GM19239 (cell line): ENCODE measurements at places on chromosomes 4 and X.

DNA sequence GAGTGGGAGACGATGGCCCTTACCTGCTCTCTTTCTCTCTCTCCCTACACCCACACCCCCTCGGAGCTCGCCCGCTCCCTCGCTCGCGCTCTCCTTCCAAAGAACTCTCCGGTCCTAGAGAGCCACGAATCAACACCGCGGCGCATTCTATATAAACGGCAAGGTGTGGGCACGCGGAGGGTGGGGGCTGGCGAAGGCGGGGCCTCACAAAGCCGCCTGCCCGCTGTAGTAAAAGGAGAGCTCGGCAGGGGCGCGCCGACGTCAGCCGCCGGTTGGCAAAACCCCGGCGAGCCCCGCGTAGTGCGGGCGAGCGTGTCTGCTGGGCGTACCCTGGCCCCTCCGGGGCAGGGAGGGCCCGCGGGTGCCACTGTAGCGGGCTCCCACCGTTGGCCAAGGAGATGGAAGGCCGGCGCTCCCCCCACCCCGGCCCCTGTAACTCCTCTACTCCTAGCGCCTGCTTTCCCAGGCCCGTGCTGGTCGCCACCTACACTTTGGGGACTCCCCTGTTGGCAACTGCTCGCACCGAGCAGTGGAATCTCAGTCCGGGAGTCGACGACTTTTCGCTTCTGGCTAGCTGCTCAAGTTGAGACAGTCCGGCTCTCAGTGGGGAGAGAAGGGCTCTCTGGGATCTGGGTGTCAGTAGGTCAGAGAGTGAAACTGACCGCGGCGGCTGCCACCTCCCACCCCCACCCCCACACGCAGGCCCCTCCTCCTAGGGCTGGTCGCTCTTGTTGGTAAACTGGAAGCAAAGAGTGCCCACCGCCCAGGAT is 325.5 kb upstream of the F9 start:
- no peak for DNase-seq

- no peak for DNase-seq
Measured at GRCh38 chrX:19190902-19191301, 68.6 kb upstream of the ADGRG2 start.

- no peak for DNase-seq
Measured at GRCh38 chr4:4666187-4666586, 124.3 kb upstream of the STX18 start.

- DNase-seq = no peak
Measured at GRCh38 chr4:87103086-87103485, 117.3 kb downstream of the KLHL8 start.

DNA sequence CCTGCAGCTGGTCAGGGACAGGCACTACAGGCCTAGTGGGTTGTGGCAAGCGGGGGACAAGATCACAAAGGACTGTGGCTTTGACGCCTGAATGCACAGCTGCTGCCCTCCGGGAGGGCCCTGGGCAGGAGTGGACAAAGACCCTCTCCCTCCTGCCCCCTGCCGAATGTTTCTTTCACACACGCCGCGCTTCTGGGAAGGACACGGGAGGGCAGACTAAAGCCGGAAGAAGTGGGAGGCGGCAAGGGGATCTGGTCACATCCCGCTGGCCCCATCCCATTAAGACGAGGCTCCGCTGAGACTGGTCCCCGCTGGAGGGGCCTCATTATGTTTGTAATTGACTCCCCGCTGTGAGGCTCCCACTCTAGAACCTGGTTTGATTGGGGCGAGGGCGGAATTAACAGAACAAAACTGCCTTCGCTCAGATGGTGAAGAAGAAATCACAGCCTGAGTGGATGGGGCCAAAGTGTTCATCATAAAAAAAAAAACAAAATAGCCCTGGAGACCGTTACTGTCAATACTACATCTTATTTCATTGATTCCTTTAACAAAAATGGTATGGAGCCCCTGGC is 37.8 kb upstream of the PSAPL1 start:
- DNase-seq = no peak

DNA sequence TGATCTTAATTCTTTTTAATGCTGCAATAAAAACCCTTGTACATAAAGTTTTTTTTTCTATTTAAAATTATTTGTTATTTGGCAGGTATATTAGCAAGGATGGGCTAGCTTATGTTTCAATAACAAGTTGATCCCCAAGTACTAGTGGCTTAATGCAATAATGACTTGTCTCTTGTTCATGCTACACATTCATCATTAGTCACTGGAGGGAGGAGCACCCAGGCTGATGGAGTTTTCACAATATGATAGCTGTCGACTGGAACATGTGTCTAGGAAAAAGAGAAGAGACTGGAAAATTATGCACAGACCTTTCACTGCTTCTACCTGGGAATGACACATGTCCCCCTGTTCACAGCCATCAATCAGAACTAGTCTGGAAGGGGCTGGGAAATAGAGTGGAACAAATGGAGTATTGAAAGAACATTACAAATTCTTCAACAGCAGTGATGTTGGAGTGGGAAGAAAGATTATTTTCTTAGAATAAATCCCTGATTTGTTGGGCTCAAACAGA is 387.9 kb upstream of the RPS6KA3 start:
- DNase-seq = no peak

GRCh38 chr4:183185559-183185958 is 86.5 kb downstream of the WWC2 start:
- DNase-seq = no peak

DNA sequence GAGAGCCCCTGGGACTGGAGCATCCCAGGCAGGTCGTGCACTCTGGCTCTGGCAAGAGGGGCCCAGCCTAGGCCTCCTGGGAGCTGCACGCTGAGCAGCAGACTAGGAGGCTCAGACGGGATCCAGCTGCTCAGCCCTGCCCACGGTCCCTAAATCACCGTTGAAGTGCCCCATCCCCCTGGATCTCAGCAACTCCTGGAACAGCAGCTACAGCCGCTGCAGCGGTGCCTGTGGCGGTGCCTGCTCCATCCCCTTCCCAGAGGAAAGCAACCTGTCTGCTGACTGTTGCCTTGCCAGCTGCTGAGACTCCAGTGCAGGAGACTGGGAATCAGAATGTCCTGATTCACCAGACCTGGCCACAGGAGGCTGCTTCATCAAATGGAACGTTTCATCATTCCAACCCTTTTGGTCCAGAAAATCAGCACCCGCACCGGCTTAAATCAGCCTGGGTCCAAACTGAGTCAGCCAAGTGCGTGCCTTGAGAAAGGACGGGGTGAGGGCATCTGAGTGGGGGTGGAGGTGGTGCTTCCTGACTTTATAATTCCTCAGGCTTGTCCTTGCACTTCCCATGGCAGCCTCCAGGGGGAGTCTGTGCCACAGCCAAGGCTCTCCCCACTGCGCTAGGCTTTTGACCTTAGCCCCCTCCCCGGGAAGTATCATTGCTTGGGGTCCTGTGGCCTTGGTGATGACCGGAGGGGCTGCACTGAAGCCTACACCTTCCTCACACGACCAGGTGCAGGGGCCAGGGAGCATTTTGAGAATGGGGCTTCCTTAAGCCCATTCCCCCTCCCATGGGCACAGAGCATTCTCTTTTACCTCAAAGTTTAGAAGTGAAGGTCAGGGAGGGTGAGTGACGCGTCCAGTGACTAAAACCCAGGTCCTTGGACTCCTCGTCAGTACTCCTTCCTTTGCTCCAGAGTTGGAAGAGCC is 6.5 kb downstream of the ZNF185 start:
- peak; percentile 55 for DNase-seq

DNA sequence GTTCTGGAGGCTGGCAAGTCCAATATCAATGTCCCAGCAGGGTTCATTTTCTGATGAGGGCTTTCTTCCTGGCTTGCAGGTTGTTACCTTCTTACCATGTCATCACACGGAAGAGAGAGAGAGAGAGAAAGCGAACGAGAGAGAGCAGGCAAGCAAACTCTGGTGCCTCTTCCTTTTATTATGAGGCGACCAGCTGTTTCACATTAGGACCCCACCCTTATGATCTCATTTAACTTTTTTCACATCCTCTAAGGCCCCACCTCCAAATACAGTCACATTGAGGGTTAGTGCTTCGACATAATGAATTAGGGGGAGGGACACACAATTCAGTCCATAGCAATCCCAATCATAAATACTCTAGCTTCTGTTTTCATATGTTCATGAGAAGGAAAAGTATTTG is 10.6 kb upstream of the GPR174 start:
- no peak for DNase-seq

DNA sequence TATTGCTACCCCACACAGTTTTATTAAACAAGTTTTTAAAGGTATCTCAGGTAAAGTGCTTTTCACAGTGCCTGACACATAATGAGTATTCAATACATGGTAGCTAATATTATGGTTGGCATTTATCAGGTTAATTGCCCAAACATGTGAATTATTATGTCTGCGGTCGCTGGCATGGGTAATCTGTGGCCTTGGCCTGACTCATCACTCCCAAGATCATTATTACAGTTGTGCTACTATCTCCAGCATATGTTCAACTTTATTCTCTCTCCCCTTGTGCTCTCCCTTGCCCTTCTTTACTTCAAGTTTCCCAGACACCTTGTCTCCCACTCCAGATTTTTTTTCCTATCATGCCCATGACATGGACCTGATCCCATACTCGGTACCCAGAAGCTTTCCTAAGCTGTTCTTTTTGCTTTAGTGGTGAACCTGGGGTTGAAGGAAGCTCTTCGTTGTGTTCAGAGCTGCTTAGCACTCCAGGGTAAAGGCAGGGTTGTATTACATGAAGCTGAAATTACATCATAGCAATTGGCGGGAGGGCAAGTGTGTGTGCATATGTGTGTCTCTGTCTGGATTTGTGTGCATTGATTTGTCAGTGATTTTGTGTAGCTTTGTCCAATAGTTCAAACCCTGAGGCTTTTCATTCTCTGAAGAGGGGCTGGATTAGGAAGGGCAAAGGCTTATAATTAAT is 176.5 kb upstream of the NRK start:
- no peak for DNase-seq

- no peak for DNase-seq
Measured at GRCh38 chr4:64822405-64822804, 413.2 kb upstream of the TECRL start.

DNA sequence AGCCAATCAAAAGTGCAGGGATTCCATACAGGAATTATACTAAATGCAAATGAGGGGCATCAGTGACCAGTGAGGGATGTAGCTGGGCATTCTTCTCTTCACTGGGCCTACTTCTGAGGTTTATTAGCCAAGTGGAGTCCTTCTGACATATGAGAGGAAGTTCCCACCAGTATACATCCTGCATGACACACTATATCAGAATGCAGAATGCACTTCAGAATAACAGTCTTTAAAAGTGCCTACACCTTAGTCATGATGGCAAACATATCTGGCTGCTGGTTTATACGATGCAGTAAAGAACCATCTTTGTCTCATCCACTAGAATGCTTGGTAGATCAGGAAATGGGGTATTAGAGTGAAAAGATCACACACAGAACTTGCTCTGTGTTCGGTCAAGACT is 180.3 kb upstream of the PPARGC1A start:
- DNase-seq = no peak

- DNase-seq = no peak
Measured at GRCh38 chr4:138696058-138696457, 319.5 kb upstream of the NOCT start.

DNA sequence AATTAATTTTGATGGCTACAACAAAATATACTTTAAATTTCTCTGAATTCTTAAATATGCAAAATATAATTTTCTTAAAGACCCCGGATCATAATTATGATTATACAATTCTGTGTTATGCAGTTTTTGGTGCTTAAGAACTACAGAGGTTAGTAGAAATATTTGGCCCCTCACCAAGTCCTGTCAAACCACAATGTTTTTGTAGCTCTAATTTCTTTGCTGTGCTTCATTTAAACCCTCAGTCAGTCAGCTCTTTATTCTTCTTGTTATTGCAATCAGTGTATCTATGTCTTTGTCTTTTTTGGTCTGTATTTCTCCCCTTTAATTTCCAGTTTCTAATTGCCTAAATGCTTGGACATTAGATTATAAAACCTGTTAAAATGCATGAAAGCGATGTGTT is 186.1 kb downstream of the CAMK2D start:
- DNase-seq = no peak

DNA sequence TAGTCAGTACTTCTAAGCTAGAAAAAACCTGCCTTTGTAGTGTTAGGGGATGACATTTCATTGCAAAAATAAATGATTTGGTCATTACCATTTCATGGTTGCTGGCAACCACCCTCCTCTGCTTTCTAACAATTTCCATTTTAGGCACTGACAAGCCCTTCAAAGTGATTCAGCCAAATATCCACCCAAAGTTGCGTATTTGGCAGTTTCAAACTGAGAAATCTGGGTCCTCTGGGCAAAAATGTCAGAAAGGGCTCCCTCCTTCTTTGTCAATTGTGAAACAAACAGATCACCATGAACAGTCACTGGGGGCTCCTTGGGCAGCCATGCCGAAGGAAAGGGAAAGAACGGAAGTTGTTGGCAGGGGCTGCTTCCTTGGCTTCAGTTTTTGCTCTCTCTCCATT is 33.0 kb downstream of the PLAC1 start:
- DNase-seq = no peak

- DNase-seq = no peak
Measured at GRCh38 chr4:185598846-185599552, 63.7 kb upstream of the PDLIM3 start.

DNA sequence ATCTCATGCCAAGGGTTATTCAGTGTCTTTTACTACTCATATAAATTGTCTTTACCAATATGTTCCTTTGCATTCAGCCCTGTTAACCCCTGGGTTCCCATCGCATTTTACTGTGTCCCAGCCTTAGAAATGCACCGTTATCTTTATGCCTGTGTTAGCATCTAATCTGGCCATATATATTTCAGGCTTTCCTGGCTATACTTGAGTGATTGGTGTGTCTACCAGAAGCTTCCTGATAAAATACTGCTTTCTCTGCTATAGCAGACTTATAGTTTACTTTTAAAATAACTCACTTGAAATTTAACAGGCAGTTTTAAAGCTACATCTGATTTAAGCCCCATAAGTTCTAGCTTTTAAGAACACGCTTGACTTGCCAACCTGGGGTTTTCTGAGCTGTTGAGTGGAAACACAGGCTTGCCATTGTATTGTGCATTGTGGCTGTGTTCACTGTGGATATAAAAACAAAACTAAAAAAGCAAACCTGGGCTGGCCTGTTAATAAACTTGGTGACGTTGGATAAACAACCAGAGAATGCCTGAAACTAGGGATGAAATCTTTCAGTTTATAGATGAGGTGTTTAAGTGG is 185.3 kb upstream of the TAPT1 start:
- no peak for DNase-seq

DNA sequence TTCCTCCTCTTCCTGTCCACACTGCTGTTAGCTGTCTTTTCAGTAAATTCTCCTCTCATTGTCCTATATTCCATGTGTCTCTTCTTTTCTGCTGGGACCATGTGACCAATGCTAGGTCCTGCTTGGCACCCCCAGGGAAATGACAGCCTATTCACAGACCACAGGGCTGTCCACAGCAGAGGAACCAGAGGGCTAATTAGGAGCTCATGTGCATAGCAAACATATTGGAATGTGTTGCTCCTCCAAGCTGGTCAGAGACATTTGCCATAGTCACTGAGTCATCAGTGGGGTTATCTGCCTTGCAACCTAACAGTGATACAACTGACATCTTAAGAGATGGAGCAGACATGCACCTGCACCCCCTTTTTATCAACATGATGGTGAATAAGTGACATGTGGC is 67.9 kb upstream of the PUDP start:
- no peak for DNase-seq

- DNase-seq = no peak
Measured at GRCh38 chr4:15893962-15894361, 44.6 kb downstream of the FGFBP1 start.

GRCh38 chrX:137945470-137945869 is 379.5 kb downstream of the ZIC3 start:
- DNase-seq = no peak

GRCh38 chrX:10079231-10079630 is 77.5 kb upstream of the CLCN4 start:
- no peak for DNase-seq

GRCh38 chr4:17812801-17813200 is 2.0 kb downstream of the NCAPG start:
- DNase-seq = no peak
